ENCODE measurements at places on chromosomes 2 and 18.

DNA sequence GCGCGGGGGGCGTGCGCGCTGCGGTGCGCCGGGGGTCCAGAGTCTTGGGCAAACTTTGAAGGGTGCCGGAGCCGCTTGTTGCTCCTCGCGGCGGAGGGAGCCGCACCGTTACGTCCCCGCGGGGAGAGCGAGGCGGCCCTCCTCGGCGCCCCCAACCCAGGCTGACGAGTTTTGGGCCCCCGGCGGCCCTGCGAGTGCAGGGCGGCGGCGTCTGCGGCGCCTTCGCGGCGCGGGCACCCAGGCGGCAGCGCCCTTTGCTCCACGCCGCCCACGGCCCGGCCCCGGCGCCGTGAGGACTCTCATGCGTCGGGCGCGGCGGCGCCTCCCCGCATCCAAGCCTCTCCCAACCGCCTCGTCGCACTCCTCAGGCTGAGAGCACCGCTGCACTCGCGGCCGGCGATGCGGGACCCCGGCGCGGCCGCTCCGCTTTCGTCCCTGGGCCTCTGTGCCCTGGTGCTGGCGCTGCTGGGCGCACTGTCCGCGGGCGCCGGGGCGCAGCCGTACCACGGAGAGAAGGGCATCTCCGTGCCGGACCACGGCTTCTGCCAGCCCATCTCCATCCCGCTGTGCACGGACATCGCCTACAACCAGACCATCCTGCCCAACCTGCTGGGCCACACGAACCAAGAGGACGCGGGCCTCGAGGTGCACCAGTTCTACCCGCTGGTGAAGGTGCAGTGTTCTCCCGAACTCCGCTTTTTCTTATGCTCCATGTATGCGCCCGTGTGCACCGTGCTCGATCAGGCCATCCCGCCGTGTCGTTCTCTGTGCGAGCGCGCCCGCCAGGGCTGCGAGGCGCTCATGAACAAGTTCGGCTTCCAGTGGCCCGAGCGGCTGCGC is 814 bp downstream of the FZD7 start:
- DNase-seq, result no peak

DNA sequence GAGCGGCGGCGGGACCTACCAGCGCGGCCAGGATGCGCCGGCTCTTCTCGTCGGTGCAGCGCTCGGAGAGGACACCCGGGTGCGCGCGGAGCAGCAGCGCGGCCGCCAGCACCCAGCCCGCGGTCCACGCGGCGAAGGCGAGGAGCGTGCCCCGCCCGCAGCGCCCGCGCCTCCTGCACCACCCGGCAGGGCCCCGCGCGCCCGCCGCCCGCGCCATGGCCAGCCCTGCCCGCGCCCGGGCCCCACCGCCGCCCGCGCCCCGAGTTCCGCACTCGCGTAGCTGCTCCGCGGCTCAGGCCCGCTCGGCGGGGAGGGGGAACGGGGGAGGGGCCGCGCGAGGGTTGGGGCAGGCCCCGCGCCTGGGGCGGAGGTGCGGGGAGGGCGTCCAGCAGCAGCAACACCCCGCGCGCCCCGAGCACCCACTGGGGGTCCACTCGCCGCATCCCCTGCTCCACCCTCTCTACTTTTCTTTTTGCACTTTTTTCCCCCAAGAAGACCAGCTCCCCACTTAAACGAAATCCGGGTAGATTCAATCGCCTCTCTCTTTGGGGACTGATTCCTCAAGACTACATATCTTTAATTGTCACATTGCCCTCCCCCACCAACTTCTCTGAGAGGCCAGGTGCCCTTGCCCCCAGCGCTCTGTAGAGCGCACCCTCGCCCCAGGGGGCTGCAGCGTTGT is at the start of gene DIPK1C:
TSS of gene DIPK1C (minus strand) at position 266 of the 682 bp plus-strand sequence. CDS start at position 217, 49 bp downstream.
- DNase-seq, result no peak

- DNase-seq, result no peak
Measured at GRCh38 chr2:79580175-79580574, 67.3 kb downstream of the CTNNA2 start.

- DNase-seq, result no peak
Measured at GRCh38 chr2:142936629-142937028, 59.2 kb downstream of the KYNU start.

GRCh38 chr2:212791569-212791968 is 253.0 kb upstream of the ERBB4 start:
- no peak for DNase-seq

DNA sequence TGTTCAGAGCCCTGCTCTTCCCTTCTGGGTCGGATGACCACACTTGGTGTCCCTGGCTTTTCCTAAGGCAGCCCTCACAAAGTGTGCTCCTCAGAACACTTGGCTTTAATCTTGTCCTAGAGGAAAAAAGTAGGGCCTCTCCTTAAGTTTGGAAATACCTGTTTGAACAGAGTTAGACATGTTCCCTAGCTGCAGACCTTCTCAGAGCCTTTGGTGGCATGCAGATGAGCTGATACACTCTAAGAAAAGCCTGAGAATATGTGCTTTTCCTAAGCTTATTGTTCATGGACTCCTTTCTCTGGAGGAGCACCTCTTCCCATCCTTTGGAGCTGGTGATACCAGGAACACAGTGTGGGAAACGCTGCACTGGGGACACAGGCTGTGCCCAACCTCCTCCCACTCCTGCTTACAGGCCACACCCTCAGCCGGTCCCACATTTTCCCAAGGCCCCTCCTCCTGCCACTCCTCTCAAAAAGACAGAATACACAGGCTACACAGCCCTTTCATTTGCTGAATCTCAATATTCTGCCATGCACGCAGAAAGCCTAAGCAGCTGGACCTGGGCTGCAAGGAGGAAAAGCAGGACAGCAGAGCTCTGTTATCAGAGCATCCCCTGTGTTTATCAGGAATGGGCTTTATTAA is 443.6 kb downstream of the NBAS start:
- no peak for DNase-seq

GRCh38 chr2:119174993-119175347 is 16.4 kb upstream of the C1QL2 start:
- no peak for DNase-seq

DNA sequence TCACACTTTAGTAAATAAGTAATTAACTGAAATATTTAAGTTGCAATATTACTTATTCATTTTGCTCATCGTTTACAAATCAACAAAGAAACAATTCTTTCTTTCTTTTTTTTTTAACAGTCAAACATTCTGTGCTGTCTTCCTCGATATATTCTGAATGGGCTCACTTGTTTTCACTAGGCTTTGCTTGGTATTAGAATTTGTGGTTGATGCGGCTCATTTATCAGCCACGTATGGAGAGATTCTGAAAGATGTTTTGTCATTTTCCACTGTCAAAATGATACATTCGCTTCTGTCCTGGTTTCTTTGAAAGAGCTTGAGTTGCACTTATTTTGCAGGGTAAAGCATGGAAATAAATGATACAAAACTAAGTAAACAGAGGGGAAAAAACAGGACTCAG is 323.7 kb downstream of the LRRTM1 start:
- DNase-seq, result no peak

- no peak for DNase-seq
Measured at GRCh38 chr18:5238371-5238976, 41.4 kb upstream of the AKAIN1 start.

GRCh38 chr18:8142932-8143331 is 466.3 kb upstream of the RAB12 start:
- DNase-seq, result no peak

GRCh38 chr2:27806311-27807059 is 35.0 kb downstream of the MRPL33 start:
- peak; percentile 33 for DNase-seq

DNA sequence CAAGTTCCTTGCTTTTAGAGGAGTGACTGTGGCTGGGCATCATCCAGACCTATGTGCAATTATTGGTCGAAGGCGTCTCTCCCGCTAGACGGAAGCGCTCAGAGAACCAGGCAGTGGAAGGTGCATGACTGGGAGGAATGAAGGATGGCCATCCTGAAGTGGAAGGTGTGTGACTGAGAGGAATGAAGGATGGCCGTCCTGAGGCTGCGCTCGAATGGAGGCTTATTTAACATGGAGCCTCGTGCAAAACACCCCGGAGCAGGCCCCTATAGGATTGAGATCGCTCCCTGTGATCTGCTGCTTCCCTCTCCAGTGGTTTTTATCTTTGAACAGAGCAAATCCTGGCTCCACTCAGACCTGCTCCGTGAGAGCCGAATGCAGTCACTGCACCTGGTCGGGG is 140.2 kb upstream of the ID2 start:
- DNase-seq, result no peak

DNA sequence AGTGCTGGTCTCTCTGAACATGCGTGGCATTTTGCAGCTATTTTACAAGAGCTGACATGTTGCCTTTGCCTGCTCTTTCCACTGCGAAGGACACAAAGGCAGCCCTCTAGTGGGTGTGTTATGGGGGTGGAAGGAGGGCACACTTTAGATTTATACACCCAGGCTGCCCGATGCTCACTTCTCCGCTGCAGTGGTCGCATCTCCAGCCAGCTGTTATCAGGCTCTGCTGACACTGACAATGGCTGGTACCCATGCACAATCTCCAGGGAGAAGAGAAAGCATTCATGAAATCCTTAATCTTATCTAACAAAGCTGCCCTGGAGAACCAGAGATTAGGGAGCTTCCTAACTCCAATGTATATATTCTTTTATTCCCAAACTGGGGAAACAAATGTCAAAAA is 113.5 kb downstream of the EPHA4 start:
- no peak for DNase-seq

- no peak for DNase-seq
Measured at GRCh38 chr2:57902578-57902977, 144.0 kb upstream of the VRK2 start.

- DNase-seq, result no peak
Measured at GRCh38 chr2:231937057-231937456, 10.9 kb upstream of the NPPC start.

DNA sequence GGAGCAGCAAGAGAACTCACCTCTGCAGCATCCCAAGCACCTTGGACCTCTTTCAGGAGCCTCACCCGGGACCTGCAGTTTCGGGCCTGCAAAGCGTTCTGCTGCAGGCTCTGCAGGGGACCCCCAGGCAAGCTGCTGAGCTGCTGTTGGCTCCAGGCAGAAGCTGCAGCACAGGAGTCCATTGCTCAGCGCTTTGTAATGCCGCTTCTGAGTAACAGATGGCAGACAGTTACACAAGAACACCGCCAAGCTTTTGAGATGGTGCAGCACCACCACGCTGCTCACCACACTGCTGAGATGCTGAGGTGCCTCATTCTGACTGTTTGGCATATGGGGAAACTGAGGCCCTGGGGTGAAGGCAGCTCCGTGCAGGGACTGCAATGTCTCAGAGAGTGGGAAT is 1.9 kb upstream of the GALNT14 start:
- DNase-seq, result no peak

GRCh38 chr2:48114256-48114655 is 208.0 kb upstream of the FBXO11 start:
- no peak for DNase-seq

DNA sequence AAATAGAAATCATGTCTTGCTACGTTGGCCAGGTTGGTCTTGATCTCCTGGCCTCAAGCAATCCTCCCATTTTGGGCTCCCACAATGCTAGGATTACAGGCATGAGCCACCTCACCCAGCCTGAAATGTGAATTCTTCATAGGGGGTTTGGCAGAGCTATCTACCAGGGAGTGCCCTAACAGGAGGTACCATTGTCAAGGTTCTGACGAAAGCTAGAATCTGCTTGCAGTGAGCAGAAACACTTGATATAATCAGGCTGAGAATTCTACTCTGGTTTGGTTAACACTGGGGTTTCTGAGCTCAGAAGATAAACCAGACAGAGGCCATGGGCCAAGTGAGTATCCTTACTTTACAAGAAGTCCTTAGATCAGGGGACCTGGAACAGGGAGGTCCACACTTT is 7.2 kb upstream of the LAMA3 start:
- DNase-seq, result no peak
